Activated CD8-positive, alpha-beta memory T cell treated with anti-CD3 and anti-CD28 coated beads for 48 hours (primary cell): ENCODE measurements at places on chromosomes 5 and 9.

GRCh38 chr5:65874241-65874640, 52.1 kb upstream of the ERBIN start:
- no peak for DNase-seq

GRCh38 chr9:121925935-121926334, 167.2 kb downstream of the TTLL11 start:
- no peak for DNase-seq

DNA sequence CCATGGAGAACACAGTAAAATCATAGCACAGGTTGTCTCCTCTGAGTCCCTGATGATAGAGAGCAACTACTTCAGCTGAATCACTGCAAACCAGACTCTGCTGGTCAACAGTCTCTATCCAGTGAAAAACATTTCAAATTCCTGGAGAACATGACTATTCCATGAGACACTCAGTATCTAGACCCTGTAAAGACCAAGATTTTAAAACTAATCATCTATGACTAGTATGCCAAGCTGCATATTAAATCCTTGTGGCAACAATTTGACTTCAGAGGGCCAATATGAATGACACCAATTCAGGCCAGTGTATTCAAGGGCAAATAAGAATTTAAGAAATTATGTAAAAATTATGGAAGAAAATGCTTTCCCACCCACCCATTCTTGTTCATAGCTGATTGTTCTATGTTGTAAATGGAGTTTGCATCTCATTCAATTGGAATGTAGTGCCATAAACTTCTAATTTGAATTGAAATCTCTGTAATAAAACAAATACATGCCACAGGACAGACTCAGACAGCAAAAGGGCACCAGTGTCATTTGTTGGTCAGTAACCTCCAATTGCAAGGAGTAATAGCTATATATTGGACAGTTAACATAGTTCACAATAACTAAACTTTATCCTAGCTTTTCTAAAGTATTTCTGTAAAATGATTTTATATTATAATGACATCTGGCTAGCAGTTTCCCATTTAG, 80.1 kb upstream of the LPAR1 start:
- DNase-seq: no peak

DNA sequence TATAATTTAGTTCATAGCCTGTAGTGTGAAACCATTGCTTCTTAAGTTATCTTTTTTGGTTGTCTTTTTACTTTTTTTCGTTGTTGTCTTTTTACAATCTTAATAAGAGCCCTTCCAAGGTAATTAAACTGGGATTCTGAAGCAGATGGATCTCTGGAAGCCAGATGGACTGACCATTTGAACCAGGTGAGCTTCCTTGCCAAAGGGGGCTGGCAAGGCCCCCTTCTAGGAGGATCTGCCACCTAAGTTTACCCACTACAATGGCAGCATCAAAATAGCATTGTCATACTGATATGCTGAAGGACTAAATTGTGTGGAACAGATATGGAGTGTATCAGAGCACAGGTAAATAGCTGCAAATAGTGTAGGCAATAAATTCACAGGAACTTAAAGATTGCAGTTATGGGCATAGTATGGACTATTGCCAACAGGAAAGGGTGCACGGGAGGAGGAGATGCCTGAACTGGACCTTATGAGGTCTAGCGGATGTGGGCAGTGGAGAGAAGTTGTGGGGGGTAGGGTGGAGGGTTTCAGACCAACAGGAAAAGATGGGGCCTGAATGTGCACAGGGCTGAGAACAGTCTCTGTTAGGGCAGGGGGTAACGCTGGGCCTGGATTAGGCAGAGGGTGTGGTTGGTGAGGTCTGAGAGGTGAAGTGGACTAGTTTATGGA, 61.5 kb upstream of the CTXN3 start:
- DNase-seq: no peak

- no peak for DNase-seq
These were observed 143.7 kb downstream of the ACER2 start for GRCh38 chr9:19552282-19553105.

DNA sequence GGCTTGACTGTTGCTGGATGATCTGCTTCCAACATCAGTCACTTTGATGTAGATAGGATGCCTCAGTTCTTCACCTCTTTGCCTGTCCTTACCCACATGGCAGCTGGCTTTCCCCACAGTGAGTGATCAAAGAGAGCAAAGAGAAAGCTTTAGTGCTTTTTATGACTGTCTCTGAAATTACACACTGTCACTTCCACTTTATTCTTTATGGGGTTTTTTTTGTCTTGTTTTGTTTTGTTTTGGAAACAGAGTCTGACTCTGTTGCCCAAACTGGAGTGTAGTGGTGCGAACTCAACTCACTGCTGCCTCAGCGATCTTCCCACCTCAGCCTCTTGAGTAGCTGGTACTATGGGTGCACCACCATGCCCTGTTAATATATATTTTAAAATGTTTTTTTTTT, 32.4 kb upstream of the C5orf24 start:
- no peak for DNase-seq

DNA sequence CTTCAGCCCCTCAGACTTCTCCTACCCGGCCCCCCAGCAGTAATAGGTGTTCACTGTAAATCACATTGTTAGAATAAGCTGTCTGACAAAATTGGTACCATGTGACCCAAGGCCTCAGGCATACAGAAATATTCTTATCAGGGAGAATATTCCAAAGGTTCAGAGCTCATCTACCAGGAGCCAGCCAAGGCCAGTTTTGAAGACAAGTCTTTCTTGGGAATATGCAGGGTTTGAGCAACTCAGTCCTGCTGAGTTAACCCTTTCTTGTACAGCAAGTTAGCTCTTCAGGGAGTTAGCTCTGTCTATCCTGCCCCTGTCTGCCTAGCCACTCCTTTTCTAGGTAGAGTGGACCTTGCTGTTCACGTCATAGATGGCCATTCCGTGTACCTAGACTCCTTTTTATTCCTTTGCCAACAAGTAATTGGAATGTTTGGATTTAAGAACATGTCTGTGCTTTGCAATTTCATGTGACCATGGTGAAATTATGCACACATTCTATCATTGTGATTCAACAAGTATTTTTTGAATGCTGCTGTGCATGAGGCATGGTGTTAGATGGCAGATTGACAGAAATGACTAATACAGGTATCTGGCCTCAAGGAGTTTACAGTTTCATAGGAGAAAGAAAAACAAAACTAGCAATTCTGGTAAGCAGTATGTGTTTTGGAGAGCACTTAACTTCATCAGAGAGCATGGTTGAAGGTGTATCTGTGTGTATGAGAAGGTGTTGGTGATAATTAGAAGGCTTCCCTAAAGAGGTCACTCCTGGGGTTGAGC, 22.6 kb downstream of the TGFBR1 start:
- DNase-seq: no peak

DNA sequence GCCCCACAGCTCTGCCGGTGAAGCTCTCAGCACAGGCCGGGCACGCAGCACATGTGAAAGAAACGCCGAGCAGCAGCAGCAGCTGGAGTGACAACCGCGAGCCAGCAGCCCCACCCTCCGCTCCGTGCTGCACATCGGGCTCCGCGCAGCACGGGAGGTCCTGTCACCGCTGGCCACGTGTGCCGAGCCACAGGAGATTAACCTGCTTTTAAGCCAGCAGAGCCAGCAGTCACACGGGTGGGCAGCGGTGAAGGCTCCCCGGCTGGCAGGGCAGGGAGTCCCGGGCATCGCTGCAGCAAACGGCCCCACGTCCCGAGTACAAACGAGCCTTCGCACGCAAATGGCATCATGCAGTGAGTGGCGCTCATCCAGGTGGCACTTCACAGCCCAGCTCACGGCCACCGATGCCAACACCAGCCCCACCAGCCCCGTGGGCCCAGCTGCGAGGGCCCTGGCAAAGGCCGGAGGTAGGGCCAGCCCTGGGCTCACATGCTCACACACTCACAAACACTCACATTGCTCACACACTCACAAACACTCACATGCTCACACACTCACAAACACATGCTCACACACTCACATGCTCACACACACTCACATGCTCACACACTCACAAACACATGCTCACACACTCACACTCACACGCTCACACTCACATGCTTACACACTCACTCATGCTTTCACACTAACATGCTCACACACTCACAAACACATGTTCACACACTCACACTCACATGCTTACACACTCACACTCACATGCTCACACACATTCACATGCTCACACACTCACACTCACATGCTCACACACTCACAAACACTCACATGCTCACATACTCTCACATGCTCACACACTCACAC, 11.1 kb downstream of the CCDC187 start:
- DNase-seq: no peak
